ENCODE measurements at places on chromosomes 4 and X. TPM values are rescaled to one million over a fixed set of nuclear protein-coding genes. Genes with fewer than 3 reads are reported as not detected.

DNA sequence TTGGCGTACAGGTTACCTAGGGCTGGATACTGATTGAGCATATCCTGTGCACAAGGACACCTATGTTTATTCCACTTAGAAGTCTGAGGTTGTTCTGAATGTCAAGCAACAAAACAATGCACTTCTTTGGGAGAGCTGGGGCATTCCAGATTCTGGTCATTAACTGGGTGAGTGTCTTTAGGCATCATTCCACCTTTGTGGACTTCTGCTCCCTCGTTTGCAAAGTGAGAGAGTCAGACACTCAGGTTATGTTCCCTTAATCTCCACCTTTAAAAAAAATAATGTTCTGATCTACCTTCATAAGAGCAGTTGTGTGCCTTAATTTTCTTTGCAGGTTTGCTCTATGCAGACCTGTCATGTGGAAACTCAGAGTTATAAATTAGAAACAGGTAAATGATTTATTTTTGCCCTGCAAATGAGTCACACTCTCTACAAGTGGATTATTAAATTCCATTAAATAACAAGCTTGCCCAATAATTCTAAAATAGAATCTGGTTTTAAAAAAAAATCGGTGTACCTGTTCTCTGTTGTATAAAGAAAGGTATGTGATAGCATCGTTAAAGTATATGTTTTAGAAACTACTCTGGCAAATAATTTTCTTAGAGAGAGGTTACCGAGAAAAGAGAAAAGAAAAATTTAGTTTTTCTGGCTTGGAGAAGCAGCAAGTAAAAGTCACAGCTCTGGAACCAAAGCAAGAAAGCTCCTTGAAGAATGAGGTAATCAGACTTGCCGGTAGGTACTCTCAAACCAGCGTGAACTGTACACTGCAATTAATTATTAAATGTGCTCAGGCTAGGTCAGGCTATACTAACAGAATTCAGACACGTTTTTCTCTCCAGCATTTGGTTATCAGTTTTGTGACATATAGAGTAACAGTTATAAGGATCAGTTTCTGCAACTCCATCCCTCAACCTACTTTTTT is 93.2 kb downstream of the SORBS2 start:
- no peak for DNase-seq

DNA sequence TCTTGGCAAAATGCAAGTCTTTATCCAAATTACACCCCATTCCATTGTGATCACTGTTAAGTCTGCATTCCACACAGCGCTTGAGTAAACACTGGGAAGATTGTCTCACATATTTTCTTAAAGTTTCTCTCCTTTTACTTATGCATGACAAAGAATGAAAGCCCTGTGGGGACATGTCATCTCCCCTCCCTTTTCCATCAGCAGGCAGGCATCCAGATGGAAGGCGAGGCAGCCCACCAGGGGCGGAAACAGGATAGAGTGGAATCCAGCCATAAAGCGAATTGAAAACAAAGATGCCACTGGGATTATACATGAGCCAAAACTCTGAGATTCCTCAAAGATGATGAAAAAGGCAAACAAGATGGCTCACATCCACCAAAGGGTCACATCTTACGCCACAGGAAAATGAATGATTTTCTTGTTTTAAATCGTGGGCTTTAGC is 78.2 kb downstream of the AFAP1 start:
- no peak for DNase-seq

- DNase-seq = no peak
Observed at GRCh38 chr4:3364199-3364598, 71.4 kb downstream of the RGS12 start.

DNA sequence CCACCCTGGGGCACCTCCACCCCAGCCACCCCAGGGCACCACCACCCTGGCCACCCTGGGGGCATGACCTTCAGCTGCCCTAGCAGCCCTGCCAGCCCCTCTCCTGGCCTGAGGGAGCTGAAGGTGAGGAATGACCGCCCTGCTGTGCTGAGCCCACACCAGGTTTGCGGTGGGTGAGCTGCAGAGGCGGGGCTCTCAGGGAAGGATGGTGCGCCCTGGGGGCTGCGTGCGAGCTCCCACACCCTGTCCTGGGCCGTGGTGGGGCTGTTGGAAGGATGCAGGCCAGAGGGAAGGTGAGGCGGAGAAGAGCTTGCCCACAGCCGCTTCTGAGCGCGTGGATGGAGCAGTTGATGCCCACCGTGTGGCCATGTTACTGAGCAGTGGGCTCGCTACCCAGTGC is 17.7 kb downstream of the UVSSA start:
- DNase-seq = no peak

The ADGRG4 gene
- total RNA-seq = not detected
